ENCODE measurements at places on chromosomes 1 and 21.

DNA sequence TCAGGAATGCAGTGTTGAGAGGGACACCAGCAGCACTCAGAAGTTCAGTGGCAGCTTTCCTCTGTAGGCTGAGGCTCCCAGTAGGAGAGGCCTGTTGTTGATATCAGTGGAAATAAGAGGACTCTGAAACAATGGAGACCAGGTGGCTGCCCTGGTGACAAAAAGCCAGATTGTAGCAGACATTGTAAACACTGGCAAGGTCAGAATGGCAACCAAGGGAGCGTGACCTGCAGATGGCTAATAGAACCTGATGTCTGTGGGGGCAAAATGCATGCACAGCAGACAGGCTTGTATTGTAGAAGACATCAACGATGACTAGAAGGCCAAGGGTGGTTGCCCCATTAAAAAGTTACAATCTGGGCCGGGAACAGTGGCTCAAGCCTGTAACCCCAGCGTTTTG, 53.1 kb upstream of the GPR37L1 start:
- no peaks in the 10 kb centered on the region for H3K36me3 ChIP-seq
- H3K27ac ChIP-seq = no peak overlapping the region
- DNase-seq = no peak
- no peak overlapping the region for H3K4me3 ChIP-seq
- H3K4me1 ChIP-seq = no peaks in the 10 kb centered on the region

- H3K27ac ChIP-seq = no peak overlapping the region
- no peak overlapping the region for H3K4me3 ChIP-seq
- H3K4me1 ChIP-seq = no peaks in the 10 kb centered on the region
- DNase-seq = no peak
- peaks cover 9% of the 10 kb centered on the region for H3K27me3 ChIP-seq
Observed at GRCh38 chr1:36853638-36854037, 180.7 kb downstream of the GRIK3 start.

DNA sequence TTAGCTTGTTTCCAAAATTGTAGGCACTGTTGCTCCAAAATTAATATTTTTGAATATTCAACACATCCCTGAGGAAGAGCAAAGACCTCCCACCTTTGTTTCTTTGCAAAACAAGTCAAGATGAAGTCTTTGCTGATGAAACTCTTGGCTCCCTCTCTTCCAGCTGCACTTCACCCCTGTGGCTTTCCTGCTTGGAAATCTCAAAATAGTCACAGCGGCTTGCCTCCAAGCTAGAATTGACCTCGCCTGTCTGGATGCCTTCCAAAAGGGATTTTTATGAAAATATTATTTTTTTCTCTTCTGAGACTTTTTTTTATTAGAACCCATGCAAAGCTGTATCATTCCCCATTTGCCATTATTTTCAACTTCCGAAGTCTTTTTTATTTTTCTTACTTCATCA, 71.1 kb upstream of the MROH9 start:
- H3K27me3 ChIP-seq = no peaks in the 10 kb centered on the region
- H3K27ac ChIP-seq = peak overlapping the region; percentile 61
- H3K36me3 ChIP-seq = no peaks in the 10 kb centered on the region
- no peak overlapping the region for H3K4me3 ChIP-seq
- no peaks in the 10 kb centered on the region for H3K4me1 ChIP-seq
- no peak for DNase-seq

- no peak overlapping the region for H3K4me3 ChIP-seq
- H3K27me3 ChIP-seq = no peaks in the 10 kb centered on the region
- H3K4me1 ChIP-seq = peaks cover 22% of the 10 kb centered on the region
- no peaks in the 10 kb centered on the region for H3K36me3 ChIP-seq
Observed at GRCh38 chr1:16184557-16185303, 27.7 kb downstream of the ARHGEF19 start.

GRCh38 chr1:233883671-233884070, 20.8 kb upstream of the SLC35F3 start:
- H3K27me3 ChIP-seq = no peaks in the 10 kb centered on the region
- H3K27ac ChIP-seq = no peak overlapping the region
- no peaks in the 10 kb centered on the region for H3K4me1 ChIP-seq
- DNase-seq = no peak
- no peak overlapping the region for H3K4me3 ChIP-seq

GRCh38 chr1:241637046-241637590, 3.1 kb downstream of the CHML start:
- no peak overlapping the region for H3K27ac ChIP-seq
- H3K4me3 ChIP-seq = no peak overlapping the region
- H3K4me1 ChIP-seq = no peaks in the 10 kb centered on the region
- H3K27me3 ChIP-seq = no peaks in the 10 kb centered on the region
- H3K36me3 ChIP-seq = no peaks in the 10 kb centered on the region

- no peaks in the 10 kb centered on the region for H3K4me1 ChIP-seq
- no peaks in the 10 kb centered on the region for H3K27me3 ChIP-seq
- DNase-seq = no peak
- no peak overlapping the region for H3K4me3 ChIP-seq
Observed at GRCh38 chr1:92764116-92764515, 20.8 kb downstream of the EVI5 start.
